AML-193 (cell line): ENCODE measurements at places on chromosomes 6 and 20.

GRCh38 chr6:169837529-169838250 is 86.3 kb downstream of the ERMARD start:
- no peak for DNase-seq

GRCh38 chr6:46653439-46654195 is 842 bp downstream of the SLC25A27 start:
- DNase-seq, result no peak

DNA sequence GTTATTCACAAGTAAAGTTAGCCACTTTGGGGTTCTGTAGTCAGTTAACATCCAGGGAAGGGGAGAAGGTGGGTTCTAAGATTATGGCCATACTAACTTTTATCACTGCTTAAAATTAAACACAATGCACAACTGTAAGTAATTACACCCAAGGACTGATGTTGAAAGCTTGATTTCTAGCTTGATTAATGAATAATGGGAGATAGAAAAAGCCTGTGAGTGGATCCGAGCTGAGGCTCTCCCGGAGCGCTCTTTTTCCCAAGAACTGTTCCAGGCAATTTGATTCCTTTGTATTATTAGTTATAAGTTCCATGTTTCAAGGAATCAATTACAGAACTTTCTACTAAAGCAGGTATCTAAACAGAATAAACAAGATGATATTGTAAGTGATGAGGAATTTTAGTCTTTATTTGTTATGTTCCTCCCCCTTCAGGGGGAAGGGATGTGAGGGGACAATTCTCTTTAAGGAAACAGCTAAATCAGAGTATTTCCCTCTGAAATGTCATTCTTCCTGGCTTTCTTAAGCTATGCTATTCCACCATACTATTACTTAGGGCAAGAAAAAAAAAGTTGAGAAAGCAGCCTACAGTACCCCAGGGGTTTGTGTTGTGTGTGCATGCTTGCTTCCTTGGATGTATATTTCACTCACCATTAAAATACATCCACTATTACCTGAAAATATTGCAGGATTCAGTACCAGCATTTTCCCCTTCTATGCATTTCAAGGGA is 3.8 kb downstream of the TSHZ2 start:
- no peak for DNase-seq

GRCh38 chr20:21867811-21868210 is 162.3 kb downstream of the PAX1 start:
- DNase-seq, result no peak

GRCh38 chr20:45469336-45470261 is at the start of gene WFDC2:
Gene WFDC2 (plus strand): TSS chr20:45469753. CDS start chr20:45469782, 29 bp downstream.
- no peak for DNase-seq

- DNase-seq, result no peak
These were observed 2695.0 kb upstream of the DEFB115 start for GRCh38 chr20:28562510-28562898.

DNA sequence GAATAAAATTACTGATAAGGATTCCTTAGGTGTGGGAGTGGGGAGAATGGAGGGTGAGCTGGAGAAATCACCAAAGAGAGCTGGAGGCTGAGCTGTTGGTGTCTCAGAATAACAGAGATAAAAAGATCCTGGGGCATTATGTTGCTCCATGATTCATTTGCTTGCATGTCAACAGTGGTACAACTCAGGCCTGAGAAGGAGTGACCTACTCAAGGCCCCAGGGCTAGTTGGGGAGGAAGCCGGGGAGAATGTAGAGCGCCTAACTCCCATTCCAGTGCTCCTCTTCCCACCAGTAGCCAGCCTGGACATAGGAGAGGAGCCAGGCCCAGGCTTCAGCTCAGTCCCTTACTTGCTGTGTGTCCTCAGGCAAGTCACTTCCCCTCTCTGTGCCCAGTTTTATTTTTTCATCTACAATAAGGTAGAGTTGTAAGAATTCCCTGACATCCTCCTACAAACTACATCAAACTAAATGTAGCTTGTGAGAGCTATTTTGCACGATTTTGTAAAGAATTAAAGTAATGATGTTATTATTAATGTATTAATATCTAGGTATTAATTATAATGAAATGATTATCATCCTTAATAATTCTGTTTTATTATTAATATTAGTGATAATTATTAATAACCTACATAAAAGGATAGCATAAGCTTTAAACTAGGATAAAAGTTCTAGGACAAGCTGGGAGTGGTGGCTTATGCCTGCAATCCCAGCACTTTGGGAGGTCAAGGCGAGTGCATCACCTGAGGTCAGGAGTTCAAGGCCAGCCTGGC is 250.9 kb upstream of the SULF2 start:
- DNase-seq, result no peak

- DNase-seq, result no peak
These were observed 2.0 kb downstream of the ZBP1 start for GRCh38 chr20:57618091-57618763.
